ENCODE measurements at places on chromosomes 1 and 21. TPM values are rescaled to one million over a fixed set of nuclear protein-coding genes. Genes with fewer than 3 reads are reported as not detected.

Gene OR2L8
- not detected for total RNA-seq

Gene NBPF4
- total RNA-seq: not detected

Gene CIART
- 15.4 TPM for total RNA-seq

Gene MFAP2
- total RNA-seq: 4.2 TPM

Gene DEDD
- total RNA-seq: 29.3 TPM

Gene F5
- total RNA-seq: 11.8 TPM

Gene PRDX6
- 529 TPM for total RNA-seq

Gene NEK2
- 0.25 TPM for total RNA-seq

Gene S100A14
- 5.7 TPM for total RNA-seq

Measured in left ventricle myocardium superior (tissue), 1 donor.